ENCODE measurements at places on chromosomes 13 and 19.

GRCh38 chr19:13038306-13039210, 43.3 kb downstream of the NFIX start:
- H3K36me3 ChIP-seq = no peaks in the 10 kb centered on the region
- no peak overlapping the region for H3K4me3 ChIP-seq
- H3K27ac ChIP-seq = no peak overlapping the region
- H3K4me1 ChIP-seq = peaks cover 13% of the 10 kb centered on the region

DNA sequence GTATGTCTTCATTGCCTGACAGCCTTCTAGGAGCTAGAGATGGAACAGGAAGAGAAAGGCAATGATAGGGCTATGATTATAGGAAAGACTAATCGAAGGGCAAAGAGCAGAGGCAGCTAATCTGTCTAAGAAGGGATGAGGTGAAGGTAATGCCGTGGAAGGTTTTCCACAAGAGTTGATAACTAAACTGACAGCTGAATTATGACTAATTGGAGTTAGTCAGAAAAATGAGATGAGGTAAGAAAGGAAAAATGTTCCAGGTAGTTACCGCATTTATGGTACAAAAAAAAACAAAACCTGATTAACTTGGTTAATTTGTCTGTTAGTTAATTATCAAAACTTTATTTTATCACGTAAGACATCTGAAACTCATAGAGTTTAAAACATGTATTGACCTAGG, 260.3 kb downstream of the SLITRK6 start:
- H3K4me1 ChIP-seq = no peaks in the 10 kb centered on the region
- H3K36me3 ChIP-seq = no peaks in the 10 kb centered on the region
- H3K27me3 ChIP-seq = no peaks in the 10 kb centered on the region

DNA sequence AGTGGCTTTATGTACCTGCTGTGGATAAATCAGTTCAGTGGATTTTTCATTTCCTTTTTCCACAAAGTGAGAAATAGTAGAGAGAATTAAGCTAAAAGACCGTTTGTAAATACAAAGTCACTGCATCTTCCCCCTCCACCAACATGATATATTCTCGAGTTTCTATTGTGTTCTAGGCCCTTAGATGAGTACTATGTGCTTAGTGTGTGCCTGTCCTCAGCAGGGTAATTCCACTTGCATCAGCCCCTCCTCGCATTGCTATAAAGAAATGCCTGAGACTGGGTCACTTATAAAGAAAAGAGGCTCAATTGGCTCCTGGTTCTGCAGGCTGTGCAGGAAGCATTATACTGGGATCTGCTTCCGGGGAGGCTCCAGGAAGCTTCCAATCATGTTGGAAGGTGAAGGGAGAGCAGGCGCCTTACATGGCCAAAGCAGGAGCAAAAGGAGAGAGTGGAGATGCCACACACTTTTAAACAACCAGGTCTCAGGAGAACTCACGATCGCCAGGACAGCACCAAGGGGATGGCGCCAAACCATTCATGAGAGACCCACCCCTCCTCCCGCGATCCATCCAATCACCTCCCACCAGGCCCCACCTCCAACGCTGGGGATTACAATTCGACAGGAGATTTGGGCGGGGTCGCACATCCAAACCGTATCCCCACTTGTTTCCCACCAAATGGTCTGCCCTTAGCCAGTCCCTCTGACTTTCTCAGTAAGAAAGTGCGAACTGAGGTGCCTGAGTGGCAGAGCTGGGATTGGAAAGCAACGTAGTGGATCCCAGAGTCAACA, 102.3 kb upstream of the ABCC4 start:
- H3K27ac ChIP-seq = no peak overlapping the region
- H3K4me3 ChIP-seq = peak overlapping the region; percentile 79
- H3K27me3 ChIP-seq = peaks cover 11% of the 10 kb centered on the region
- no peak for DNase-seq

DNA sequence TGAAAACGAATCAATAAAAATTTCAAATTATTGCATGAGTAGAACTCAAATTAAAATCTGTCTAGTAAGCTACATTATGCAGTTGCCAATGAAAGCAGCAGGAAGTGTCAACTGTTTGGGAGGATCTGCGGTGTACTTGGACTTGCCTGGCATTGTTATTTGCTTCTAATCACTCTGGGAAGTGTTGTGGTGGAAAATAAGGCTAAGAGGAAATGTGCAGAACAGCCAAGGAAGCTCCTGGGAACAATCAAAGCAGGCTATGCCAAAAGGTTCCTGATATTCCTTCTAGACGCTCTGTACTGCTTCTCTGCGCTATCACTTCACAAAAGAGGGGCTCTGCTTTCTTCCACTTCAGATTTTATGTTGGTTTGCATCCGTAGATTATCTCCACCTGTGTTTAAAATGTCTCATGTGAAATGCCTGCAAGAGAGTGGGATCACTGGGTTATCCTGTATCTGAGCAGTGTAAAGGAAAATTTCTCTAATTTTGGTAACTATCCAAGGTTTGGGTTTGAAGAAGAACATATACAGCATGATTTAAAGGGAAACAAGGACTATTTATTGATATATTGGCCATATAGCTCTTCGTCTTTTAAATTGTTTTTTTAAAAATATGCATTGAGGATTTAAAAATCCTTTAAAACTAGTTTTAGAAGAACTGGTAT, 182.7 kb upstream of the CSNK1A1L start:
- no peaks in the 10 kb centered on the region for H3K36me3 ChIP-seq
- H3K4me1 ChIP-seq = no peaks in the 10 kb centered on the region
- no peak overlapping the region for H3K4me3 ChIP-seq
- no peak for DNase-seq

DNA sequence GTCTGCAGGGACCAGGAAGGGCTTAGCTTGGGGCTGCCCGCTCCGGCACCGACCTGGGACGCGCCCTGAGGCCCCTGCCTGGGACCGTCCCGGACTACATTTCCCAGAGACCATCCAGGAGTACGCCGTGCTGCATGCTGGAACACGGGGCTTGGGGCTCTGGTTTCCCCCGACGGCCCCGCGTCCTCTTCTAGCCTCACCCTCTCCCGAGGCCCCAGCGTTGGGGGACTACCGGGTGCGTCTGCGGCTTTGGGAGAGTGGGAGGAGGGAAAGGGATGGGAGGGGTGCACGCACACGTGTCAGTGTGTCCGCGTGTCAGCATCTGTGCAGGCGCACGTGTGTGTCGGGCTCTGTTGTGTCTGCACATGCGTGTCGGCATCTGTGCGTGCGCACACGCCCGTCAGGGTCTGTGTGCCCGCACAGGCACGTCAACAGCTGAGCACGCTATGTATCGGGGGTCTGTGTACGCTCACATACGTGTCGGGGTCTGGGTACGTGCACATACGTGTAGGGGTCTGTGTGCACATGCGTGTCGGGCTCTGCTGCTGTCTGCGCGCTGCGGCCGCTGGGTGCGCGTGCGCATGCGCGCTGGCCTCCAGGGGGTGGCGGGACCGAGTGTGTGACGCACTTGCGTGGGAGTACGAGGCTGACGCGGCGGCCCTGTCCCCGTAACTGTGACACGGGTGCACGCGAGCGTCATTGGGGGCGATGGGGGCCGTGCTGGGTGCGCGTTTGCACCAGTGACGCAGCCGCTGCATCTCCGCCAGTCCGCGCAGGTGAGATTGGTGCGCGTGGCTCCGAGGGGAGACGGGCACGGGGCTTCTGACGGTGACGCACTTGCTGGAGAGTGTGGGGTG, at the start of gene ZNF331:
Gene ZNF331 (plus strand): TSS at position 625 of the 857 bp plus-strand sequence. CDS start 31,232 bp downstream, outside the sequence.
- DNase-seq = peak; percentile 88
- H3K27me3 ChIP-seq = peaks cover 3% of the 10 kb centered on the region
- peak within 1 kb of the TSS; percentile 98 for H3K27ac ChIP-seq
- peaks cover 41% of the 10 kb centered on the region for H3K4me1 ChIP-seq

DNA sequence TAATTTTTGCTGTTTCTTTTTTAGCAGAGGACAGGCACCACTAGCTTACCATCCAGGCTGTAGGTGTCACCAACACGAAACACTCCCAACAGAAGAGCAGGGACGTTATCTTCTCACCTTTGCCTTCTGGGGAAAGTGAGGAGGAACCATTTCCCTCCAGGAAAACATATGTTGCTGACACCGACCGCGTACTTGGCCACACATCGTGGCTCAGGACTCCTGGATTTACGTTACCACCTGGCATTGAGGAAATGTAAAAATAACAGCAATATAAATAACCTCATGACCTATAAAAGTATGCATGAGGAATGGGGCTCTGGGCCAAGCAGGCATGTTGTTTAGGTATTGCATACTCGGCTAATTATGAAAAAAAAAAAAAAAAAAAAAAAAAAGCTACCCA, 525.1 kb downstream of the MYO16 start:
- H3K27ac ChIP-seq = no peak overlapping the region
- H3K27me3 ChIP-seq = peaks cover 14% of the 10 kb centered on the region
- DNase-seq = no peak
- H3K4me3 ChIP-seq = no peak overlapping the region

DNA sequence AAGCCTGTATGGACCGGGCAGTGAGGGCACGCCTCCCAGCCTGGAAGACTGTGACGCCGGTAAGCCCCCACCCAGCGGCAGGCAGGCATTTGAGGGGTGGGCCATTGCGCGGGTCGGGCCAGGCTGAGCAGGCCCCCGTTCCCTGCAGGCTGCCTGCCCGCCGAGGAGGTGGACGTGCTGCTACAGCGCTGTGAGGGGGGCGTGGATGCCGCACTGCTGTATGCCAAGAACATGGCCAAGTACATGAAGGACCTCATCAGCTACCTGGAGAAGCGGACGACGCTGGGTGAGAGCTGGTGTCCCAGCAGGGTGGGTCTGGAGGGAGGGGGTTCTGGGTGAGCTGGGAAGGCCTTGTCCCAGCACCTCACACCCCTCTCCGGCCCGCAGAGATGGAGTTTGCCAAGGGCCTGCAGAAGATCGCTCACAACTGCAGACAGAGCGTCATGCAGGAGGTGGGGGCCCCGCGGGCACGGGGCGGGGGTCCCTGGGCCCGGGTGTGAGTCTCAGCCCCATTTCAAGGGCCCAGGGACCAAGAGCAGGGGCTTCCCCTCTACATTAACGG, 7.1 kb downstream of the ARHGAP45 start:
- peaks cover 75% of the 10 kb centered on the region for H3K4me1 ChIP-seq
- H3K27ac ChIP-seq = peak overlapping the region; percentile 46
- peak overlapping the region; percentile 60 for H3K4me3 ChIP-seq
- no peaks in the 10 kb centered on the region for H3K27me3 ChIP-seq
- H3K36me3 ChIP-seq = peaks cover 42% of the 10 kb centered on the region
- peak; percentile 22 for DNase-seq

GRCh38 chr13:114258589-114258988, 22.8 kb upstream of the UPF3A start:
- peaks cover 60% of the 10 kb centered on the region for H3K36me3 ChIP-seq
- no peak overlapping the region for H3K4me3 ChIP-seq
- H3K4me1 ChIP-seq = peaks cover 29% of the 10 kb centered on the region
- no peaks in the 10 kb centered on the region for H3K27me3 ChIP-seq

- no peak for DNase-seq
- H3K4me3 ChIP-seq = no peak overlapping the region
- no peak overlapping the region for H3K27ac ChIP-seq
Measured at GRCh38 chr19:12450844-12451243, 10.0 kb upstream of the ZNF443 start.

DNA sequence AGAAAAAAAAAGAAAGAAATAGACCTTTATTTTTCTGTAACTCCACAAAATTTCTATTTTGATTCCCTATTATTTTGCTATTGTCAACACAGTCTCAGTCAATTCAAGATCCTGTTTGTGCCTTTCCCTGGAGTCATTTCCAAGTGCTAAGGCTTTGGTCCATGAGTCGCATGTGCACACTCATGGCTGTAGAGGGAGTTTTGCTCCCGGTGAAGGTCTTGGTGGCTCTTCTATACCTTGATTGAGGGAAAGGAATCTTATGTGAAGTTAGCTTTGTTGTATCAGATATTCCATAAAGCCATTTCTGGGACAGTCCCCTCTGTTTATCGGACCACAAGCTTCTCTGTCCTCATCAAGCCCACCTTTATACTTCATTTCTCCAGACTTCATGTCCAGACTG, 58.7 kb upstream of the ALOX5AP start:
- no peak overlapping the region for H3K4me3 ChIP-seq
- peaks cover 22% of the 10 kb centered on the region for H3K4me1 ChIP-seq
- DNase-seq = no peak
- H3K27me3 ChIP-seq = peaks cover 7% of the 10 kb centered on the region

DNA sequence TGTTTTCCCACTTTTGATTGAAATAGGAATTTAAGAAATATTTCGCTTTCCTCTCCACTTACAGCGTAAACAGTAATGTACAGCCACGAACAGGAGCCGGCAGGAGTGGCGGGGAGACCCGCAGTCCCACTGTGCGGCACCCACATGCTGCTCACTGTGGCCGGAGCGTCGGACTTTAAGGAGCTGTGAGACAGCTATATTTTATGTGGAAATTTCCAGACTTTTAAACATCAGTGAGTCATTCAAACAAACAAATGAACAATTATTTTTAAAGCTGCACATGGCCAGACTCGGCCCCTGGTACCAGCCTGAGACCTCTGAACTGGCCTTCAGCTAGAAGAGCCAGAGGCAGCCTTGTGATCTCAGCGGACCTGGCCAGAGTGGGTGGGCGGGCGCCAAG, 52.5 kb downstream of the CRYL1 start:
- no peaks in the 10 kb centered on the region for H3K36me3 ChIP-seq
- H3K4me3 ChIP-seq = no peak overlapping the region
- H3K27ac ChIP-seq = no peak overlapping the region

DNA sequence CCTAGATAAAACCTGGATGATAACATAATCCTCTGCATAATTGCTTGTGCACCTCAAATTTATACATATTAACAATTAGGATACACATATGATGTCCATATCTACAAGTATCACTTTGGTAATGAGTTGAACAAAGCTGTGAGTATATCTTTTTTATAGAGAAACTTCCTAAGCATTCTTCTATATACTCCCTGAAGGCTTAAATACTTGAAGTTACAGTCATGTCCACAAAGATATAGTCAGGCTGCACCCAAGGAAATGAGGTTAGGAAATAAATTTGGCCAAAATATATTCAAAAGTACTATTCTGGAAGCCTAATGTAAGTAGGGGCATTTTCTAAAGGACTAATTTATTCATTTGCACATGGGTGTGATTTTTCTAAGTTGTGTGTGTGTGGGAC, 761.5 kb downstream of the PCDH9 start:
- no peaks in the 10 kb centered on the region for H3K27me3 ChIP-seq
- H3K4me3 ChIP-seq = no peak overlapping the region
- no peaks in the 10 kb centered on the region for H3K36me3 ChIP-seq

GRCh38 chr13:22082030-22082429, 411.2 kb downstream of the FGF9 start:
- peaks cover 36% of the 10 kb centered on the region for H3K4me1 ChIP-seq
- DNase-seq = no peak
- no peak overlapping the region for H3K27ac ChIP-seq
- H3K36me3 ChIP-seq = peaks cover 8% of the 10 kb centered on the region
- no peak overlapping the region for H3K4me3 ChIP-seq

- no peaks in the 10 kb centered on the region for H3K27me3 ChIP-seq
- DNase-seq = no peak
- H3K4me1 ChIP-seq = no peaks in the 10 kb centered on the region
- no peak overlapping the region for H3K4me3 ChIP-seq
- no peak overlapping the region for H3K27ac ChIP-seq
- H3K36me3 ChIP-seq = no peaks in the 10 kb centered on the region
Measured at GRCh38 chr13:85879014-85879413, 79.8 kb upstream of the SLITRK6 start.

- peaks cover 57% of the 10 kb centered on the region for H3K36me3 ChIP-seq
- H3K4me3 ChIP-seq = no peak overlapping the region
- no peak for DNase-seq
- H3K4me1 ChIP-seq = no peaks in the 10 kb centered on the region
- H3K27ac ChIP-seq = no peak overlapping the region
Measured at GRCh38 chr19:4413588-4413987, 11.1 kb downstream of the CHAF1A start.

Measured in activated naive CD8-positive, alpha-beta T cell treated with anti-CD3 and anti-CD28 coated beads, Interleukin-2, amount 50 U/mL, for 24 hours (primary cell).